ENCODE measurements at places on chromosomes 11 and 22. TPM values are rescaled to one million over a fixed set of nuclear protein-coding genes. Genes with fewer than 3 reads are reported as not detected.

DNA sequence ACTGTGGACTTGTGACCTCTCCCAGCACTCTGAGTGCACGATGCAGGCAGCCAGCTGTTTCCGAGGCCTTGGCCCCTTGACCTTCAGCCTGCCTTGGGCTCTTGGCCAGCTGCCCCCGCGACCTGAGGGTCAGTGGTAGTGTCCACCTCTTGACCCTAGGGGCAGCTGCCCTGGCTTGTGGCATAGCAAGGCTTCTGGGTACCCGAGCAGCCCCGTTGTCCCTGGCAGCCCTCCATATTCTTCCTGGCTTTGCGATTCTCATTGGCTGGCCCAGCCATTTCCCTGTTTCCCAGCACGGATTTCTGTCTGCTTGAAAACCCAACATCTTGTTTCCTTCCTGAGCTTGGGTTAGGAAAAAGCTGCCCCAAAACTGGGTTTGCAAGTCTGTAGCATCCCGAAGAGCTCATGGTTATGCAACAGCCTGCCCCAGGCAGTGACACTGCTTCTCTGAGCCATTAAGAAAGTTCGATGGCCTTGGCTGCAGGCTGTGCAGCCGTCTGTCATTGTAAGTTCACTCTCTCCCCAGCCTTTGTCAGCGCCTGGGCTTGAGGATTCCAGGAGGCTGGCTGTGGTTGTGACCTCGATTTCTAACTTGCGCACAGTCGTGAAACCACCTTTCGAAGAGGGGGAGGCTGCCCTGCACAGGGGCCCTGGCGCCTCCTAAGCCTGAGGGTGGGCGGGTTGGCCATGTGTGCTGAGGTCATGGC, 48.8 kb downstream of the FBLN1 start:
- H3K36me3 ChIP-seq = peaks cover 23% of the 10 kb centered on the region
- H3K27me3 ChIP-seq = no peaks in the 10 kb centered on the region
- peak; percentile 21 for DNase-seq
- H3K27ac ChIP-seq = peak overlapping the region; percentile 12

DNA sequence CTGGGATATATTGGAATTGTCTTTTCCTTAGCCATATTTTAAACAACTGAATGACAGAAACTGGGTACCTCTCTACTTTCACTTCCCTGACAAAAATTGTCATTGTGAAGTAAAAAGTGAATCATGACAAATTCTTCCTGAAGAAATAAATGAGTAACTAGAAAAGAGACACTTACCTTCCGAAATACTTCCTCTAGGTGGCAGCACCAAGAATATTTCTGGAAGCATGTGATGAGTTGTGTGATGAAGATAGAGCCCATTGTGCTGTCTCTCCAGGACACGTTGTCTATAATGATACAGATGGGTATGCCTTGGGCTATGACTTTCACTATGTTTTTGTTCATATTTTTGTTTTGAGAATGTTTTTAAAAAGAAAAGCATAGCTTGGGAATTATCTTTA, 21.5 kb downstream of the CASP4 start:
- no peaks in the 10 kb centered on the region for H3K4me1 ChIP-seq
- peaks cover 57% of the 10 kb centered on the region for H3K36me3 ChIP-seq
- no peak overlapping the region for H3K4me3 ChIP-seq
- no peak for DNase-seq
- H3K27ac ChIP-seq = no peak overlapping the region

DNA sequence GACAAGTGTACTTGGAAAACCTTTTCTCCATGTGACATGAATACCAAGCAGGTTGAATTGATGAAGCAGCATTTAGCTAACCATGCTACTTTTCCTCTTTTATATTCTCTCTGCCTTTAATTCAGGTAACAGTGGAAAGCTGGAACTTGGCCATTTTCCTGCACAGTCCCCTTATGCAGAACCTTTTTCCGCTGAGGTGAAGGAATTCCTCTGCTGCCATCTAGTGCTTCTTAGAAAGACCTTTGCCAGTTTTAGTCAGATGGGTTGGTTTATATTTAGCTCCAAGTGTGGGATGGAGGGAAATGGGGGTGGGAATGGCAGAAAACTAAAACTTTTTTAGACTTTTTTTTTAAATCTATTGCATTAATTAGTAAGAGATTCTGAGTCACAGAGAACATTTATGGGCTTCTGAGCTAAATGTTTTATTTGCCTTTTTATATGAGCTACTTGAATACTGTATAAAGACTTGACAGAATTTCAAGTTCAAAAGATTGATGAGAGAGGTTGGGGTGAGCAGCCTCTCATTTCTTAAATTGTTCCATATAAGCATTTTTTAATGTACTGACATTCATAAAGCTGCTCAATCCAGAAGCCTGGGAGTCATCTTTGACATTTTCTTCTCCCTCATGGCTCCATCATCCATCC, 153.9 kb upstream of the ZC3H12C start:
- peaks cover 11% of the 10 kb centered on the region for H3K4me1 ChIP-seq
- H3K36me3 ChIP-seq = no peaks in the 10 kb centered on the region

The TRPC6 gene
- total RNA-seq = not detected

The OR6T1 gene
- total RNA-seq = not detected

- H3K27ac ChIP-seq = no peak overlapping the region
- no peak for DNase-seq
- H3K27me3 ChIP-seq = no peaks in the 10 kb centered on the region
- H3K4me1 ChIP-seq = no peaks in the 10 kb centered on the region
Measured at GRCh38 chr11:89484896-89485295, 6.3 kb downstream of the NOX4 start.

DNA sequence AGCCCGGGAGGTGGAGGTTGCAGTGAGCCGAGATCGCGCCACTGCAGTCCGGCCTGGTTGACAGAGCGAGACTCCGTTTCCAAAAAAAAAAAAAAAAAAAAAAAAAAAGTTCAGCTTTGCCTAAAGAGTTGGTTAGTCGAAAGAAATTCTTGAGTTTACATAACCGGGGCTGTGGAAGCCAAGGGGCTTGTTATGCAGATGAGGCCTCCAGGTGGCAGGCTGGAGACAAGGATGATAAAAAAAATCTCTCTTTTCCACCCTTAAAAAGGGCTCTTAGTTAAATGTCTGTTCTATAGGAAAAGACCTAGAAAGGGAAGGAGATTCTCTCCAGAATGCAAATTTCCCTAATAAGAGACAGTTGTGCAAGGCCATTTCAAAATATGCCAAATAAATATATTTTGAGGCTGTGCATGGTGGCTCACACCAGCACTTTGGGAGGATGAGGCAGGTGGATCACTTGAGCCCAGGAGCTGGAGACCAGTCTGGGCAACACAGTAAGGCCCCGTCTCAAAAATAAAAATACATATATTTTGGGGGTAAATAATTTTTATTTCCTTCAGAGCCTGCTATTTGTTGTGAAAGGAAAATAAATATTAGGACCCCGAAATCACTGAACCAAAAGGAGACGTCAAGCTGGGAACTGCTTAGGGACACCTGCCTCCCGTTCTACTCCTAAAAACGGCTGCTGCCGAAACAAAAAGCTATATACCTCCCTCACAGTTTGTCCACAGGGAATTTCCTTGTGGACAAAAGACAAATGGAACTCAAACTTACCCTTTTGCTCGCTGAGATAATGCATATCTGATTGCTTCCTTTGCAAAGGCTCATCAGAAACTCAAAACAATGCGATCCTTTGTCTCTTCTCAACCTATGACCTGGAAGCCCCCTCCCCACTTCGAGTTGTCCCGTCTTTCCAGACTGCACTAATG, 2.4 kb upstream of the IFITM2 start:
- no peak overlapping the region for H3K4me3 ChIP-seq
- H3K4me1 ChIP-seq = peaks cover 10% of the 10 kb centered on the region
- DNase-seq = peak; percentile 54
- no peaks in the 10 kb centered on the region for H3K36me3 ChIP-seq
- H3K27me3 ChIP-seq = no peaks in the 10 kb centered on the region

DNA sequence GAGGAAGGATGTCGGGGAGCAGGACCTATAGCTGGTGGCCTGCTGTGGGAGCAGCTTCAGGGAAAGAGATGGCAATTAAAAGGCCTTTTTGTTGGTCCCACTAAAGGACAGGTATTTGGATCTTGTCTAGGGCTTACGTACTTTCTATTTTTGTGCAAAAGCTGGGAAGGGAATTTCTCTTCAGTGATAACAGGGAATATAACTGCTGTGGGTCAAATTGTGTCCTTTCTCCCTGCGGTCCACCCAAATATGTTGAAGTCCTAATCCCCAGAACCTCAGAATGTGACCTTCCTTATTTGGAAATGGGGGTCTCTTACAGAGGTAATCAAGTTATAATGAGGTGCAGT, 14.0 kb downstream of the HSPA8 start:
- H3K4me1 ChIP-seq = no peaks in the 10 kb centered on the region
- no peak overlapping the region for H3K27ac ChIP-seq
- no peaks in the 10 kb centered on the region for H3K36me3 ChIP-seq
- H3K4me3 ChIP-seq = no peak overlapping the region

DNA sequence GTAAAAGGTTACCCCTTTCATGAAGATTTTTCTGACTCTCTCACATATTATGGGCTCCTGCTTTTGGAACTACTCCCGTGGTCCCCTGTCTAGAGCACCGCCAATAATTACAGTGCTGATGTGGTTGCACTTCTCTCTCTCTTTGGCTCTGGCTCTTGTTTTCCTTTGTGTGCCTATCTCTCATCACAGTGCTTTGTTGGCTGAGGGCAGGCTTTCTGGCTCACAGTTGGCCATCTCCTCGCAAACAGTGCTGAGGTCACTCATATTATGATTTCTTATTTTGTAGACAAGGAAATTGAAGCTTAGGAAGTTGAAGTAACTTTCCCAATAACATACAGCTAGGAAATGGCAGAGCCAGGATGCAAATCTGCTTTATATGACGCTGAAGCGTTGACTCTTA, 192.5 kb downstream of the DDX10 start:
- no peaks in the 10 kb centered on the region for H3K27me3 ChIP-seq
- no peak for DNase-seq
- H3K27ac ChIP-seq = no peak overlapping the region
- no peaks in the 10 kb centered on the region for H3K4me1 ChIP-seq

GRCh38 chr22:35376728-35377472, 4.0 kb upstream of the HMOX1 start:
- H3K4me1 ChIP-seq = peaks cover 76% of the 10 kb centered on the region
- H3K27me3 ChIP-seq = no peaks in the 10 kb centered on the region
- H3K27ac ChIP-seq = peak overlapping the region; percentile 84
- no peaks in the 10 kb centered on the region for H3K36me3 ChIP-seq
- peak; percentile 92 for DNase-seq

Measured in PC-9 (cell line).